ENCODE measurements at places on chromosomes 7 and 10. TPM values are rescaled to one million over a fixed set of nuclear protein-coding genes. Genes with fewer than 3 reads are reported as not detected.

HOXA1 gene
- not detected for total RNA-seq

TMEM176A gene
- 0.49 TPM for total RNA-seq

OR9A2 gene
- total RNA-seq: 0.49 TPM

SPDYE18 gene
- total RNA-seq: 1.2 TPM

TAS2R4 gene
- total RNA-seq: 3.4 TPM

IDI1 gene
- total RNA-seq: 118 TPM

DIP2C gene
- total RNA-seq: 46.0 TPM

LIPJ gene
- total RNA-seq: 0.74 TPM

PTPRZ1 gene
- total RNA-seq: 359 TPM

ZFAND2A gene
- total RNA-seq: 16.0 TPM

BLNK gene
- 0.25 TPM for total RNA-seq

XRCC2 gene
- 2.2 TPM for total RNA-seq

SMKR1 gene
- total RNA-seq: 2.2 TPM

CDNF gene
- total RNA-seq: 1.2 TPM

CCDC3 gene
- total RNA-seq: 17.2 TPM

GCC1 gene
- 9.3 TPM for total RNA-seq

HYAL4 gene
- total RNA-seq: not detected

All from temporal lobe (tissue), 4 donors.